Activated naive CD8-positive, alpha-beta T cell treated with anti-CD3 and anti-CD28 coated beads, Interleukin-2, amount 10 ng/mL, durations not matched to agents 7 days and 5 days (primary cell): ENCODE measurements at places on chromosomes 7 and 10. TPM values are rescaled to one million over a fixed set of nuclear protein-coding genes. Genes with fewer than 3 reads are reported as not detected.

The MRLN gene
- total RNA-seq = not detected

DNA sequence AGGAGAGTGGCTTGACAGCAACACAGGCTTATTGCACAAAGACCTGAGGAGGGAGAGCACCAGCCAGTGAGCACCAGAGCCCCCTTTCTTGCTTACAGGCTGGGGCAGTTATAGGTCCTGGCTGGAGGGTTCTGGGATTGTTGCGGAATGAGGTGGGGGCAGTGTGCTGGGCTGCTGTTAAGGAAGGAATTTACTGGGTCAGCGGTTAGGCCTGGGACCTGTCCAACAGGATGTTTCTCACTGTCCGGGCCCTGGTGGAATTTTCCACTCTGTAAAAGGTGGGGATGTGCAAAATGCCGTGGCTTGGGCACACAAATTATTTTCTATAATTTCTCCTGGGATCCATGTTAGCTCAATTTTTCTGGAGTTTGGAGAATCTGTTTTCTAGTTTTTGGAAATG lies 757.3 kb downstream of the TYW1 start:
- no peaks in the 10 kb centered on the region for H3K4me1 ChIP-seq
- no peaks in the 10 kb centered on the region for H3K36me3 ChIP-seq
- H3K27ac ChIP-seq = no peak overlapping the region
- DNase-seq = no peak
- H3K4me3 ChIP-seq = no peak overlapping the region

- H3K36me3 ChIP-seq = no peaks in the 10 kb centered on the region
- no peak overlapping the region for H3K27ac ChIP-seq
- no peaks in the 10 kb centered on the region for H3K4me1 ChIP-seq
- no peak for DNase-seq
- no peaks in the 10 kb centered on the region for H3K27me3 ChIP-seq
- H3K4me3 ChIP-seq = no peak overlapping the region
Measured at GRCh38 chr10:124521429-124521871, 59.8 kb downstream of the LHPP start.

The EVX1 gene
- not detected for total RNA-seq

The PNLIPRP2 gene
- total RNA-seq = not detected

The POR gene
- 62.2 TPM for total RNA-seq

DNA sequence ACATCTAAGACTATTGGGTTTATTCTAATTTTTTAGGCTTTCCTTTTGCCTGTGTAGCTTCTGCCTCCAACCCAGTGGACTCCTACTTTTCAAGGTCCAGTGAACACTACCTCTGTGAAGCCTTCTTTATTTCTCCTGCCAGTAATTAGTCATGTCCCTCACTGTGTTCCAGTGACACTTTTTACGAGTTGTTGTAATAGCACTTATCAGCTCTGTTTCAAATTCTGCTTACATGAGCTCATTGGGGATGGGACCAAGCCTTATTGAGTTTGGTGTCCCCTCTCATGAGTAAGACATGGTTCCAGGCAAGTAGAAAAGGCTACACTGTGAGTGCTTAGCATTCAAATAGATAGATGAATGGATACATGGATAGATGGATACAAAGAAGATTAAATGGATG lies 184.6 kb downstream of the HIBADH start:
- H3K27ac ChIP-seq = no peak overlapping the region
- no peak overlapping the region for H3K4me3 ChIP-seq
- H3K36me3 ChIP-seq = no peaks in the 10 kb centered on the region
- DNase-seq = no peak

The SUN3 gene
- not detected for total RNA-seq

The WDR86 gene
- 2.1 TPM for total RNA-seq

The NAT16 gene
- not detected for total RNA-seq
